Bone marrow (tissue), 2 donors: ENCODE measurements at places on chromosomes 7 and 10.

DNA sequence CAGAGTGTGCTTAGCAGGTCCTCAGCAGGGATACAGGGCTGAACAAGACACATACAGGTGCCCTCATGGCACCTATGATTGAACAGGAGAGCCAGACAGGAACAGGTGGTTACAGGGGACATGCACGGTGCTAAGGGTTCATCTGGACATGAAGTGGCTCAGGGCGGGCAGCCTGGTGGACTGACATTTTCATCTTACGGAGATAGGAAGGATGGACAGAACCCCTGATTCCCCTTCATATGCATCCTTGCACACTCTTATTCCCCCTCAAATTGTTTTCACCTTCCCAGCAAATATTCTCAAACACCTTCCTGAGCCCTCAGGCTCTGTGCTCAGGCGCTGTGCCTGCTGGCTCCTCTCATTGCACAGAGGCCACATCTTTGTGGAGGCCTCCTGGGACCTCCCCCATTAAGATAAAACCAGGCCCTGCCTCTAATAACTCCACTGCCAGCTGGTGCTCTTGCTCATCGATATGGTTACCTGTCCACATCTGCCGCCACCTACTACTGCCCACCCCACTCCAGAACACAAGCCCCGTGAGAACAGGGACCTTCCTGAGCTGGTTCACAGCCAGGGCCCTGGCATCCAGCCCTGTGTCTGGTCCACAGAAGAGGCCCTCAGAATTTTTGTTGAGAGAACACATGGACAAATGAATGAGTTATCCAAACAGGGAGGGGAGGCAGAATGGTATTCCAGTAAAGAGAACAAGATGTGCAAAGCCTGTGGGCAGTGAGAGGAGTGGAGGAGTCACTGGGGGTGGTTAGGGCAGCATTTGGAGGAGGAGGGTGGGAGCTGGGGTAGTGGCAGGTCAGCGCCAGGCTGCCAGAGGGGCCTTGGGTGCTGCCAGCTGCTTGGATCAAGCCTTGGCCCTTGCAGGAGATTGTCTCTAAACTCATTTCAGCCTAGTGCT, 68.9 kb upstream of the AQP1 start:
- no peak for DNase-seq

DNA sequence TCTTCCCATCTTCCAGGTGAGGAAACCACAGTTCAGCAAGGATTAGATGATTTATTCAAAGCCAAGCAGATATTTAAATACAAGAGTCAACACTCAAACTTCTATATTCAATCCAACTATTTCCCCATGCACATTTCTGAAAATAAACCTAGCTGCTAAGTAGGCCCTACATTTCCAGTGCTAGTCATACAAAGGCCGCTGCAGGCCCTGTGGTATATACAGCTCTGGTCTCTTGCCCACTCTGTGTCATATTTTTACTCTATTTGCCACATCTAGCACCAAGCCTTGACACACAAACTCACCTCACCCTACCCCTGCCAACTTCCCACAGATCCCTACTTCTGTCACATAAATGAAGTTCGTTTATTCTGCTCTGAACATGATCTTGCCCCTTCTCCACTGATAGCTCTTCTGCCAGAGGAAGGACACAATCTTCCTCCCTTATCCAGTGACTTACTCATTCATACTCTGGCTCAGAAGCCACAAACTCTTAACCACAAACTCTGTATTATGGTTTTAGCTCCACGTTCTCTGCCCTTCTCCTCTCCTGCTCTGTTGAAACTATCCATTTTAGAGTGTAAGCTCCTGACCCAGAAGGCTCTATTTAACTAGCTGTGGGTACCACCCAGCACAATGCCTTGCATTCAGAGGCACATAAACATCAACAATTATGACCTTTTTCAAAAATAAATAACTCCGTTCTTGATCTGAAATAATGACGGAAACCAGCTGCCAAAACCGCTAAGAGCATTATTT, 180.7 kb downstream of the CPEB3 start:
- no peak for DNase-seq

- no peak for DNase-seq
Observed at GRCh38 chr10:120749072-120749471, 102.1 kb upstream of the WDR11 start.

GRCh38 chr7:28570970-28571288, 158.6 kb downstream of the CREB5 start:
- no peak for DNase-seq

DNA sequence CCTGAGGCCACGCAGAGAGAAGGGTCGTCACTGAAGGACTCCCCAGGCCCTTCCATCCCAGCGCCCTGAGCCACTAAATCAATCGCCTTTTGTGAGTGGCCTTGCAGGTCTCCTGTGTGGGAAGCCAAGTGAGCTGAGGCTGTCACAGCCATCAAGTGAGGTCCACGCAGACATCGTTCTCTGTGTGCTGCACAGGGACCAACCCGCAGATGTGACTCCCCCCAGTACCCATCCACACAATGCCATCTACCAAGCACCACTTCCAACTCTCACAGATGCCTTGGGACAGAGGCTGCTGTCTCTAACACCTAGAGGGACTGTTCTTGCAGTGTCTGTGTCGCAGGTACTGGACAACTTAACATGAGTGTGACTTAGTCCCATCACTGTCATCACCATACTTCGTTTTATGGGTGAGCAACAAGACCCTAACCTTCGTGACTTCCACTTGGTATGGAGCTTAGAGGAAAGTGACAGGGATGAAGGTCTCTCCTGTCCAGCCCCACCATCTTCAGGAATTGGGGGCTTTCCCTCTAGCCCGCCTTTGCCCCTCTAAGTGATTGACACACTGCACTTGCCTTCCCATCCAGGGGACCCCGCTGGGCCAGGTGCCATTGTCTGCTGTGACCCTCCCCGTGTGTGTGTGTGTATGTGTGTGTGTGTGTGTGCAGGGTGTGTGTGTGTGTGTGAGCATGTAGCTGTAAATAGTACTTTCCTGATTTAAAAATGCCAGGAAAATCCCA, 51.4 kb upstream of the TMEM72 start:
- no peak for DNase-seq

DNA sequence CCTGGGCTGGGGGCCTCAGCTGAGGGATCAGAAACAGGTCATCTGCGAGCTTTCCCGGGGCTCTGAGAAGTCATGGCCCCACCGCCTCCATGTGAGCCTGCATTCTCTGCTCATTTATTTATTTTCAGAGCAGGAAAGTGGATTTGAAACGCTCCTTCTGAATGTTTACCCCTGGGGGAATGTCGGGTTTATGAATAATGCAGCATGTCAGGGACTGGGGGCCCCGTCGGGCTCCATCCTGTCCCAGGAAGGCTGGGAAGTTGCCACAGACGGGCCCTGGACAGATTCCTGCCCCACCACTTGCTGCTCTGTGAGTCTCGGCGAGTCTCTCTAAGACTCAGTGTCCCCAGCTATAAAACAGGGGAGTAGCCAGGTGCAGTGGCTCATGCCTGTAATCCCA, 11.9 kb upstream of the GTF2IRD1 start:
- DNase-seq: no peak

GRCh38 chr7:87498893-87499292, 23.4 kb upstream of the ABCB4 start:
- DNase-seq: no peak

GRCh38 chr10:95395947-95396449, 105.2 kb upstream of the PDLIM1 start:
- no peak for DNase-seq

DNA sequence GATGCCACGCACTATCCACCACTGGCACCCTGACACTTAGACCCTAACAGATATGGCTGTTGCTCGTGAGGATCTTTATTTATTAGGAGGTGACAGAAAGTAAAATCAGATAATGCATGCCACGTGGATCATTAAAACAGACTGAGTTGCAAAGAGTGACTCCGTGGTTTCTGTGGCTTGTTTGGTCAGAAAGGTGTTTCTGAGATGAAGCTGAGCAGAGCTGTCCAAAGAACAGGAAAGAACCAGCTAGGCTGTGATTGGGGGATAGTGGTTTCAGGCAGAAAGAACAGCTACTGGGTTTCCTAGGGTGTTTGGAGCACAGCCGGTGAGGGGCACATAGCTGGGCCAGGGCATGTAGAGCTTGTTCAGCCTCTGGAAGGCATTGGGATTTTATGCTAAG, 34.4 kb downstream of the CSGALNACT2 start:
- no peak for DNase-seq

- DNase-seq: no peak
Observed at GRCh38 chr10:5959581-5960069, 17.7 kb downstream of the IL15RA start.

GRCh38 chr7:34776748-34777358, 118.8 kb downstream of the NPSR1 start:
- DNase-seq: no peak

DNA sequence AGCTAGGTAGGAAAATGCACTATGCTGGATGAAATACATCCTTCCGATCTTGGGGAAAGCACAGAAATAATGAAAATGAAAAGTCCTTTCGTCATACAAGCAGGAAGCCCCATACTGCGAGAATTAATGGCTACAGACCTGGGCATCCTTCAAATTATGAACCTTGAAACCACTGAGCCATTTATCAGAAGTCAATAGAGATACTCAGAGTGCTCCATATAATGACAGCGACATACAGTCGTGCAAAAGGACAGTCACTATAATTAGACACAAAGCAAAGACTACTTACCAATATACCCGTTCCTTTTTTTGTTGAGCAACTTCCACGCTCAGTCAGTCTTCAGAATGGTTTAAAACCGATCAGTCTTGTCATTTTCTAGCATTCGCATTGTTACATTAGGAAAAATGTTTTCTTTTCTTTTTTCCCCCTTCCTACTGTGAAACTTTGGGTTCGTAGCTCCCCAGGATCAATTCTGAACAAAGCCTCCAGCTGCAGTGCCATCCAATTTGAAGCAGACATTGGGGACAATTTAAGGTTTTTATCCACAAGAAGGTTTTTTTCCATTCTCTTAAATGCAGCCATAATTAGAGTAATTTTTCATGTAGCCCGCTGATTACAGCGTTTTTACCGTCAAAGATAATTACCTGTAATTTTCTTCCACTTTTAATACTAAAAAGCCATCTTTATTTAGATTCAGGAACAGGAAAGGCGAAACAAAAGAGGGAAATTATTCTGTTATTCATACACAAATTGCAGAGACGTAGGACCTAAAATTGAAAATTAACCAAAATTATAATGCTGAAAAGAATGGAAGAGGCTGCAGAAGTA, 6.4 kb downstream of the DLX6 start:
- no peak for DNase-seq

- DNase-seq: no peak
Observed at GRCh38 chr7:121397822-121398221, 1.7 kb upstream of the FAM3C start.

- DNase-seq: no peak
Observed at GRCh38 chr7:128304212-128304611, 39.5 kb downstream of the RBM28 start.

- DNase-seq: no peak
Observed at GRCh38 chr7:380139-380485, 90.1 kb downstream of the FOXL3 start.

DNA sequence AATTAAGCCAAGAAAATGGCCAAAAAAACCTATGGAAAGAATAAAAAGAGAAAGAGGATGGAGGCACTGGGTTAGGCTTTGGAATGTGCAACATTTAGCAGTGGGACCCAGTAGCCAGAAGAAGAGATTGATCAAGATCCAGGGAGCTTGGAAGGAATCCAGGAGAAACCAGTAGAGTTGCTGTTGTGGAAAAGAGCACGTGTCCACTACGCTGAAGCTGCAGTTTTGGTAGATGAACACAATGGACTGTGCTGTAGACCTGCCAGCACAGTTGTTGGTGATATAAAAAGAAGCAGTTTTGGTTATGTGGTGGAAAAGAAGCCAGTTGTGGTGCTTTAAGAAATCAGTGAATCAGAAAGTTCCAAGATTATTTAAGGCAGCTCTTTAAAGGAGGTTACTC, 802.2 kb upstream of the POM121L12 start:
- no peak for DNase-seq

GRCh38 chr7:21542891-21543527, at the start of gene DNAH11:
Gene DNAH11, plus strand, starts transcription at chr7:21543039. Its CDS starts 207 bp downstream, at chr7:21543246.
- peak; percentile 21 for DNase-seq

GRCh38 chr10:19592276-19592675, 224.0 kb upstream of the PLXDC2 start:
- no peak for DNase-seq

- no peak for DNase-seq
Observed at GRCh38 chr10:70267161-70267933, 16.5 kb downstream of the NPFFR1 start.

GRCh38 chr10:5457741-5458140, 41.6 kb downstream of the CALML5 start:
- no peak for DNase-seq

DNA sequence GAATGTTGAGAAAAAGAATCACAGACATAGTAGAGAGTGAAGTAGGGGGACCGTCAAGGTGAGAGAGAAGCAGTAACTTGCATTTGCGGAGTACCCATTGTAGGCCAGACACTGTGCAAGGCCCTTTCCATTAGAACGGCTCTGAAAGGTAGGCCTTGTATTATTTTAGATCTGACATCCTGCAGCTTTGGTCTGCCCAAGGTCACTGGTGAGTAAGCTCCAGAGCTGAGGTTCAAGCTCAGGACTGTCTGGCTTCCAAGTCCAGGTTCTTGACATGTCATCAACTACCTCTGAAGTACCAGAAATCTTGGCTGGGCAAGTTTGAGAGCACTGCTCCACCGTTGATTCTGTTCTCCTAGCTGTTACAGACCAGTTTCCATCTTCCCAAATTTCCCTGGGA, 13.2 kb upstream of the EVX1 start:
- no peak for DNase-seq

GRCh38 chr7:115496006-115496405, 534.6 kb downstream of the TFEC start:
- DNase-seq: no peak

DNA sequence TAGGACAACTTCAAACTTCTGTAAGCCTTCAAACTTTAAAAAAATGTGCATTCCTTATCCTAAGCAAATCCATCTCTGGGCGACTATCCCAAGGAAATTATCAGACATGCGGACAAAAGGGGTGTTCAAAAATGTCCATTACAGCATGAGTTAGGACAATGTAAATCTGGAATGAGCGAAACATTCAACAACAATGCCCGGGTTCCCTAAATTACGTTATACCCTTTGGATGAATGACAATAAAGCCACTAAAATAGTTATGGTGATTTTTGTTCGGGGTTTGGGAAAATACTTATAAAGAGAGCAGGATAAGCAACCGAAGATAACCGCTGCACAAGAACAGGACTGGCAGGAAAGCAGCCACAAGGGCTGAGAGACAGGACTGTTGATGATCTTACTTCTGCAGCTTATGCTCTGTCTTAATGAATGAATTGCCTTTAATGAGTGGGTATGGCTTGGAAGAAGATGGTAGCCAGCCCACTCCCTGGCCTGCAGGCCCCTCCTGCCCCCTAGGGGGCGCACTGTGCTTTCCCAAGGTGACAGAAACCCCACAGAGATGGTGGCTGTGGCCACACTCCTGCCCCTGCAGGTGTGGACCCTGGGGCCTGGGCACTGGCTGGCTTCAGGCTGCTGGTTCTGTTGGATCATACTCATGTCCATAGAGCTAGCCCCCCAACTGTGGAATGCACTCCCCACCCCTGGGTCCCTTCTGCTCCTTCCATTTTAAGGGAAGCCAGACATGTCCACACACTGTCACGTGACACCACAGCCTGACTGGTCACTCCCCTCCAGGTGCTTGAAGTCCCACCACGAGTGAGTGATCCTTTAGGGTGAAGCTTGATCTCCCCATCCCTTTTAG, 45.0 kb downstream of the ZCCHC24 start:
- no peak for DNase-seq

GRCh38 chr10:122213766-122214165, 57.3 kb upstream of the BTBD16 start:
- no peak for DNase-seq

GRCh38 chr7:114548081-114548980, 133.7 kb downstream of the FOXP2 start:
- no peak for DNase-seq
